IPS DF 19.7 (cell line): ENCODE measurements at places on chromosomes 3 and 15.

DNA sequence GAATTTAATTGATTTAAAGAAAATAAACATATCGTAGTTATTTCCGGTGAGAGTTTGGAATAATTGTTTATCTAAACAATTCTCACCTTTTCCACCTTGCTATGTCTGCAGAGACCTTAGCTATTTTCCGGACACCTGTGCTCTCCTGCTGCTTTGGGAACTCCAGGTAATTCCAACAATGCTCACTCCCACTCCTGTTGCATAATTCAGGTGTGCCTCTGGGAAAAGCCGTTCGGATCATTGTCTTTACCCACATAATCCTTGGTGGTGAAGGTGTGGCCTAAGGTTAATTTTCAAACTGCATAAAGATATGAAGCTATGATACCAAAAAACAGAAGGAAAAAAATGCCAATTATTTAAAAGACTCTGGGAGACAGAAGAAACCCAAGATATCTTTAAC, 59.4 kb downstream of the LDHAL6B start:
- DNase-seq = no peak

- DNase-seq = no peak
Observed at GRCh38 chr15:52414936-52415335, 113.7 kb downstream of the MYO5A start.

DNA sequence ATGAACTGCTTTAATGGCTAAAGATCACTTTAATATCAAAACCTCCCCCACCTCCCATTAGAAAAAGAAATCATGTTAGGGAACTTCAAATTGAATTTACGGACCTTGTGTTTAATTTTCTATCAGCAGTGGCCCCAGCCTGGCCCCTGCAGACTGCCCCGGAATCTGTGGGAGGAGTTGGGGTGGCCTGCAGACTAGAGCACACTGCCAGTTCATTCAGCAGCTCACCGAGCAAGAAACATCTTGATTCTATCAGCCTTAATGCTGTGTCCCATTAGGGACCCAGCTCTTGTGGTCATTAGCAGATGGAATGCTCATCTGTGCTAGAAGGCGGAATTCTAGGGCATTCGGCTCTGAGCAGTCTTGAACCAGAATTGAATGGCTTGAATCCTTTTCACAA, 54.2 kb downstream of the FLNB start:
- DNase-seq = no peak

GRCh38 chr3:128328546-128329458, 137.9 kb downstream of the DNAJB8 start:
- DNase-seq = no peak

GRCh38 chr15:66617137-66618090, 51.6 kb upstream of the LCTL start:
- no peak for DNase-seq

DNA sequence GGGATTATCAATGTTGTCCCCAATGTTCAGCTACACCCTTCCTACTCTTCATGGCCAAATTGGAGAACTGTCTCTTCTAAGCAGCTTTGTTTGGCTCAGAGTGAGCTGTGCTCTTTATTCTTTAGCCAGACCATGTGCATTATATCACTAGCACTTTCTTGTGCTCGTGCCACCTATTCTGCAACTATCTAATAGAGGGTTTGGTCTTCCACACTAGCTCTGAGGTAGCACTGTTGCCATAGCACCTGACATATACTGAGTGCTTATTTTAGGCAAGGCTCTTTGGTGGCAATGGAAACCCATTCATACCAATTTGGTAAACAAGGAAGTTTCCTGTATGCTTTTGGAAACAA, 394.3 kb upstream of the C2CD4B start:
- DNase-seq = no peak

- peak; percentile 7 for DNase-seq
Observed at GRCh38 chr15:46768287-46768686, 949.0 kb upstream of the SEMA6D start.

GRCh38 chr3:125643172-125643571, 47.9 kb upstream of the OSBPL11 start:
- DNase-seq = no peak

GRCh38 chr3:187629711-187630110, 40.5 kb downstream of the SST start:
- DNase-seq = no peak

DNA sequence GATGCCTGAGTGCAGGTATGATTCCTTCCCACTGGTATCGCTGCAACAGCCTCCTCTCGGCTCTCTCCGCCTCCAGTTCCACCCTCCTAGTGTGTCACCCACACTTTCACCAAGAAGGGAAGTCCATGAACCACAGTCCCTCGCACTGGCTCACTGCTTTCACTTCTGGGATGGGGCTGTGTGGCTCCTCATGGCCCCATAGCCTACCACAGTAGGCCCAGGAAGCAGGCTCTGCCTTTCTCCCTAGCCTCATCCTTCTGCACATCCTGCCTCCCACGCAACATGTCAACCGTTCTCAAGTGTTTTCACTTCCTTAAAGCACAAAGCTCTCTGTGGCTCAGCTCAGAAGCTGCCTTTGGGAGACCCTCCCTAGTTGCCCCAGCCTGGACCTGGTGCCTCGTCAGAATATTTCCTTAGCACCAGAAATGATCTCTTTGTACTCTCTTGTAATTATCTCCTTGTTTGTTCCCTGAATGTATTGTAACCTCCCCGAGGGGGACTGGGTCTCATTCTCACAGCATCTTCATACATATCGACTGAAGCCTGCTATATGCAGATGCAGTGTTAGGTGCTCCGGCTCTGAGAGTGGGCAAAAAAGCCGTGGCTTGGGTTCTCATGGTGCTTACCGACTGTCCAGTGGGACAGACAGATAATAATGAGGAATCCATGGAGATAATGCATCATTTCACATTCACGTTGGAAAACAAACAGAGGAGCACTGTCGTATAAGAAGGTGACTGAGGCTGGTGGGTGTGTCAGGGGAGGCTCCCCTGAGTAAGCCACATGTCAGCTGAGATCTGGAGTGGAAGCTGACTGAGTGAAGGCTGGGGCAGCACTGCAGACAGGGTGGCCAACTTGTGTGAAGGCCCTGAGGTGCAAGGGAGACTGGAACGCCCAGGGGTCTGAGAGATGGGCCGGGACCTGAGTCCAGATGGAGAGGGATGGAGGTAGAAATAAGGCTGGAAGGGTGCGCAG, 107.1 kb downstream of the DGKG start:
- no peak for DNase-seq

DNA sequence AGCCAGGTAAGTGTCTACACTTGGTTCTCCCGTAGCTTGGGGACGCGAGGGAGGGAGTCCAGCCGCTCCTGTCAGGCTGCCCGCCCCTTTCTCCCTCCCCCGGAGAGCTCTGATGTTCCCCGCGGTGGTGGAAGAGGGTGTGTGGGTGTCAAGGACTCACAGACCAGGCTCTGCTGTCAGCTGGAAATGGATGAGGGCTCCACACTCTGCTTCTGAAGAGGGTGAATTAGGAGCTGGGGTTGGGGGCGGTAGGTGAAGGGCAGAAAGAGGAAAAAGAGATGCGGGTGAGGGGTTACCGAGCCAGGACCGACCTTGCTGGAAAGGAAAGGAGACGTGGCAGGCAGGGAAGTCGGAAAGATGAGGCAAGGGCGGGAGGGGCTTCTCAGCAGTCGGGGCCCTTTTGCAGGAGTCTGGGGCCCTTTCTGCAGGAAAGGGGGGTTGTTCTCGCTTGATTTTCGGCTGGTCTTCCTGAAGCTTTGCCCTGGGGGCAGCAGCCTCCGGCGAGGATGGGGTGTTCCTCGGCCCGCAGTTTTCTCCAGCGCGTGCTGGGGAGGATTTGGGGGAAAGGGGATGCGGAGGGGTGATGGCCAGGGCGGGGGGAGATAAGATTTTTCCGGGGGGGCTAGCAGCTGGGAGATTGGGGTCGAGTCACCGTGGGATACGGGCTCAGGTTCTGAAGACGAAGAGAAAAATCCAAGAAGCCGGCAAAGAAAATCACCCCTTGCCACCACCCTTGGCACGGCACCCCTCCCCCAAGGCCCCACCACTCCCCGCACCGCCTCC, 602 bp upstream of the BAHD1 start:
- no peak for DNase-seq

DNA sequence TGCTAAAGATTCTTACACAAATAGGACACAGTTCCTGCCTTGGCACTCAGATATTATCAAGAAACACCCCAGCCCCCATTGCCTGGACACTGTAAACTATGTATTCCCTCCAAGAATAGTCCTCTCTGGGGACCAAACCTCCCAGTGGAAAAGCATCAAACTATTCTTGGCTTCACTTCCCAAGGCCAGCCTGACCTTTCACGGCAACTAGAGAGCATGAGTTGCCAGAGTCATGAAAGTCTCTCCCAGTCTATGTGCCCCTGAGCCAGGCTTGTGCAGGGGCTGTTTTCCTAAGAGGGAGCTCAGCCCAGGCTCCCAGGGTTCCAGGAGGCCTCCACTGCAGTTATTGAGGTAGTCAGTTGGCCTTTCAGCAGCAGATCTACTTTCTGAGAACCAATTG, 251.9 kb upstream of the TGFBR2 start:
- no peak for DNase-seq

GRCh38 chr15:28020644-28021043, 78.5 kb downstream of the OCA2 start:
- no peak for DNase-seq

DNA sequence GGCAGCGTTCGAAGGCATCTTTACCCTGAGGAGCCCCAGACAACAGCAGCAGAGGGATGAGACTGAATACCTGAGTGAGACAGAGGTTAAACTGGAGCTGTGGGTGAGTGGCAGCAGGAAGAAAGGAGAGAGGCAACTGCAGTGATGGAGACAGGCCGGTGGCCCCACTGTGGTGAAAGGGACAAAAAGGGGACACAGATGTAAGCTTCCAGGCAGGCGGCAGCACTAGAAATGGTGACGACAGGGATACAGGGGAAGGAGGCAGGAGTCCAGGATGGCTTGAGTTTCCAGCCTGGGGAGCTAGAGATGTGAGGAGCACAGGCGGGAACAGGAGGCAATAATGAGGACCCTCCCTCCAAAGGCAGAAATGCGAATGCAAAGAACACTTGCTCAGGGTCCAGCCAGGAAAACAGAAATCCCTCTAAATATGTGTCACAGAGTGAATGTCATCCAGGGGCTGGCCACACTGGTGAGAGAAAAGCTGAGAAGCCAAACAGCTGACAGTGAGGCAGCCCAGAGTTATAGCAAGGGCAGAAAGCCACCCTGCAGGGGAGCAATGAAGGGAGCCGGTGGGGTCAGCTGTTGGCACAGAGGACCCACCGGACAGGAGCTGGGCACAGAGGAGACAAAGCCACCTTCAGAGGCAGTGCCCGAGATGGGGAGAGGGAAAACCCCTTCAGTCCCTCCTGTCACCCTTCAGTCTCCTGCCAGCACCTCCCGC, 70.1 kb downstream of the TBC1D2B start:
- no peak for DNase-seq

DNA sequence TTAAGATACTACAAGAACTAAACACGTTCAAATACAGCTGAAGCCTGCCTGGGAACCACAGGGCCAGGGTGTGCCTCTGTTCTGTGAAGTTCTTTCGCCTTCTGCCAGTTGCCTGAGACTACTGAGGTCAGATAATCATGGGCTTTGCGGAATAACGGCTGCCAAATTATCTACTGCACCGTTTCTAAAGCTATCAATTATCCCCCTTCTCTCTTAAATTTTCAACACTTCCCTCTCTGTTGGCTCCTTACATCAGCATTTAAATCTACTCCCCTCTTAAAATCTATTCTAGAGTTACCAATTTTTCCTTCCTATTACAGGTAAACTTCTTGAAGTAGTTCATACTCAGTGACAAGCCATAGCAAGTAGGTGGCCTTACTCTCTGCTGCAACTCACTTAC, 6.2 kb upstream of the NEO1 start:
- no peak for DNase-seq

GRCh38 chr3:64105816-64106215, 82.5 kb upstream of the PSMD6 start:
- no peak for DNase-seq

GRCh38 chr3:135106445-135106844, 311.4 kb downstream of the EPHB1 start:
- DNase-seq = peak; percentile 5

DNA sequence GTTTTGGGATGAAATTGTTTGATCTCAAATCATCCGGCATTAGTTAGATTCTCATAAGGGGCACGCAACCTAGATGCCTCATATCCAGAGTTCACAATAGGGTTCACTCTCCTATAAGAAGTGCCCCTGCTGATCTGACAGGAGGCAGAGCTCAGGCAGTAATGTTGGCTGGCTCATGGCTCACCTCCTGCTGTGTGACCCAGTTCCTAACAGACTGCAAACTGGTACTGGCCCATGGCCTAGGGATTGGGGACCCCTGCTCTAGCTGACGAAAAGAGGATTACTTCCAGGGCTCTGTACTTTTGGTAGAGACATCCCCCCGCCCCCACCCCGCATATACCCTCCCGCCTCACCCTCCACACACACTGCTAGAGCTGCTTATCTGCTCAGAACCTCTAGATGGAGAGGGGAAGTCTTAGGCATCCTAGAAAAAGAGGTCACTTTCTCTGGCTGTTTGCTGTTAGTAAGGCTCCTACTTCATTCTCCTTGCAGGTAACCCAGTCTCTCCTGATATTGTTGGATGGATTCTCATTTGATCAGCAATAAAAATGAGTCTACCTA, 923.1 kb downstream of the CADM2 start:
- no peak for DNase-seq

- DNase-seq = no peak
Observed at GRCh38 chr3:141326123-141326522, 42.2 kb upstream of the ZBTB38 start.

DNA sequence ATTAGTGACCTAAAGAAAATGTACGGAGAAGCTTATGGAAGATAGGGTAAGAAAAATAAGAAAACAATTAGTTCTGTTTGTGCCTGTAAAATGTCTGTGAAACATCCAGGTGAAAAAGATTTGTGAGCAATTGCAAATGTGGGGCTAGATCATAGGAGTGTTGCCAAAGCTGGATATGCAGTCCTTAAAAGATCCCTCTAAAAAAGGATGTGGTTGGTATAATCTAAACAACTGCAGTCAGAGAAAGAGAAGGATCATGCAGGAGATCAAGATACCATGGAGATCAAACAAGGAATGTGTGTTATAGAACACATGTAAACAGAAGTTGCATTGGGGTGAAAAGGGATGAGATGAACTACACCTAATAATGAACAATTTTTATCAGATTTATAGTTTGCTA, 116.8 kb downstream of the ALCAM start:
- DNase-seq = no peak

GRCh38 chr15:85690561-85691231, 104.0 kb downstream of the KLHL25 start:
- no peak for DNase-seq

- DNase-seq = no peak
Observed at GRCh38 chr3:123299581-123299980, 97.8 kb downstream of the SEC22A start.
